ENCODE measurements at places on chromosomes 4 and X. TPM values are rescaled to one million over a fixed set of nuclear protein-coding genes. Genes with fewer than 3 reads are reported as not detected.

GLOD5 gene
- total RNA-seq = not detected

OPHN1 gene
- 4.3 TPM for total RNA-seq

GAGE13 gene
- not detected for total RNA-seq

ZNF711 gene
- 0.13 TPM for total RNA-seq

NALF2 gene
- 0.05 TPM for total RNA-seq

ITGB1BP2 gene
- total RNA-seq = 0.20 TPM

FAM193A gene
- total RNA-seq = 12.6 TPM

Data from mammary microvascular endothelial cell (primary cell).